ENCODE measurements at places on chromosomes 16 and 17. TPM values are rescaled to one million over a fixed set of nuclear protein-coding genes. Genes with fewer than 3 reads are reported as not detected.

The PRR29 gene
- total RNA-seq: 1.1 TPM

GRCh38 chr17:82527898-82528297 lies 8.4 kb downstream of the FOXK2 start:
- DNase-seq: no peak

GRCh38 chr17:72430611-72431432 lies 310.0 kb downstream of the SOX9 start:
- DNase-seq: no peak

GRCh38 chr17:65694601-65695000 lies 133.2 kb upstream of the AXIN2 start:
- no peak for DNase-seq

DNA sequence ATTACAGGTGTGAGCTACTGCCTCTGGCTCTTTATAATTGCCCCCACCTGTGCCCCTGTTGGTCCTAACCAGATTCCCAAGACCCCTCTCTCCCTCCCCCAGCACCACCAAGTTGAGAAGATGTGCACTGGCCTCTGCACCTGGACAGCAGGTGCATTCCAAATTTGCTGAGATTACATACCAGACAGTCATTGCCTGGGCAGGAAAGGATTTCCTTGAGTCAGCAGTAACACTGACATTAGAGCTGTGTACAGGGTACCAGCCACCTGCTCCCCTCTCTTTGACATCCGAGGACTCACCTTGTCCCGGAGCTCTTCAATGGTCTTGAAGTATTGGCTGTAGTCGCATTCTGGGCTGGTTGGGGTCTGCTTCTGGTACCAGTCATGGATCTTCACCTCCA lies 659 bp downstream of the KRT15 start:
- no peak for DNase-seq
